ENCODE measurements at places on chromosomes 5 and 9.

DNA sequence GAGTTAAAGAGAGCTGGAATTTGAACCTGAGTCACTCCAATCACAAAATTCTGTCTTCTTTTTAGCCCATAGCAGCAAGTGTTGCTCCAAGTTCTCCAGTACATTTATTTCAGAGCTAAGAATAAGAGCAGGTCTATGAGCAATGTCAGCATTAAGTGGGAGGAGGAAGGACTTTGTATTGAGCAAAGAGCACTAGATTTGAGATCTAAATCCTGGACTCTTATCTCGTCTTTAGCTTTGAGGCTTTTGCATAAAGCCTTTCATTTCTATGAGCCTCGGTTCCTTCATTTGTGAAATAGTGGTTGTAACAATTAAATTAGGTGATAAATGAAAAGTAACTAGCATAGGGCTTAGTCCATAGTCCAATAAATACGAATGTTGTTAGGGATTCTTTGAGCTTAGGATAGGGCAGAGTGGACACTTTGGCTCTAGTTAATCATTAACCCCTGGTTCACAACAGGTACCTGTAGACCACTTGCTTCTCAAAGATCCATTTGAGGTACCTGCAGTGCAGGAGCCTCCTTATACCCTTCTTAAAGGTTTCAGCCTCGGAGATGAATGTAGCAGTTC, 464.1 kb upstream of the KLF4 start:
- DNase-seq: no peak

DNA sequence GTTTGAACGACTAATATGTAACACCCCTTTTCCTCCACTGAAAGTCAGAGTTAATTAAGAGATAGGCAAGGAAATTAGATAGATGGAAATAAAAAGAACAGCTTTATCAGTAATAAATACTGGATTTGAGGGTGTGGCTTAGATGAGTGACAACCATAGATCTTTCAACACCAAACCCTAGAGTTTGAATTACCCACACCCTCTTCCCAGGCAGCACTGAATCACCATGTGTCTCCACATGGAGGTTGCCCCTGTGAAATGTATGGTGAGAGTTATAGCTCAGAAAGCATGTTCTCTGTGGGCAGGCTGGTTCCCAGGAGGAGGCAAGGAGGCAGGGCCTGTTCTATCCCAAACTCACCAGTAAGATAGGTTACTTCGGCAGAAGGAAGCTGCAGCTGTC, 69.7 kb downstream of the TMEM174 start:
- no peak for DNase-seq

GRCh38 chr9:122498883-122499288, 11.7 kb upstream of the OR1J2 start:
- peak; percentile 36 for DNase-seq

DNA sequence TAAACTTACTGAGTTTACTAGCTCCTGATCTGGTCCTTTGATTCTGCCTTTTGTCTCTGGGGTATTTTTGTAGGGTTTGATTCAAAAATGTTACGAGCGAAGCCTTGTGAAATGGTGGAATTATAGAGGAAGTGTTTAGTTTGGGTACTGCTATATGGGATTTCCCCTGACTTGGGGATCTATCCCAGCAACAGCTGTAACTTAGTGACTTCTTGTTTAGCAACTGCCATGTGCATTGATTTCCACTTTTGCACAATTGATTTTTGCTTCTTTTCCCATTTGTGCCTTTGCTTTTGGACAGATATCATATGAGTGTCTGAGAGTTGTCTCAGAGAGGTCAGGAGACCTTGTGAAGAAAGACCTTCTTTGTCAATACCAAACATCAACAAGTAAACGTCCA, 248.5 kb upstream of the DAP start:
- no peak for DNase-seq

- DNase-seq: no peak
Observed at GRCh38 chr5:82699737-82700136, 377.5 kb downstream of the TMEM167A start.

GRCh38 chr5:149485655-149486615, 65.3 kb downstream of the CSNK1A1 start:
- DNase-seq: no peak

GRCh38 chr9:117643288-117643654, 60.9 kb upstream of the TLR4 start:
- DNase-seq: no peak

DNA sequence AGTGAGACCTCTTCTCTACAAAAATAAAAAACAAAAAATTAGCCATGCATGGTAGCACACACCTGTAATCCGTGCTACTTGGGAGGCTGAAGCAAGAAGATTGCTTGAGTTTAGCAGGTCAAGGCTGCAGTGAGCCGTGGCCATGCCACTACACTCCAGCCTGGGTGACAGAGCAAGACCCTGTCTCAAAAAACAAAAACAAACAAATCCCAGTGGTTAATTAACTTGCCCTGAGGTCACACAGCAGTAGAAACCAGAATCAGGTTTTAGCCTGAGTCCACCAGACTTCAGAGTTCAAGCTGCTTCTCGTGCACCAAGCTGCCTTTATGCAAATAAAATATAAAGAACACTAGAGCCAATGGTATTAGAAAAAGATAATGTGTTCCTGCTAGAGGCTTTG, 169.7 kb downstream of the GOLPH3 start:
- no peak for DNase-seq

GRCh38 chr5:78983601-78984438, 1.3 kb downstream of the ARSB start:
- DNase-seq: no peak

DNA sequence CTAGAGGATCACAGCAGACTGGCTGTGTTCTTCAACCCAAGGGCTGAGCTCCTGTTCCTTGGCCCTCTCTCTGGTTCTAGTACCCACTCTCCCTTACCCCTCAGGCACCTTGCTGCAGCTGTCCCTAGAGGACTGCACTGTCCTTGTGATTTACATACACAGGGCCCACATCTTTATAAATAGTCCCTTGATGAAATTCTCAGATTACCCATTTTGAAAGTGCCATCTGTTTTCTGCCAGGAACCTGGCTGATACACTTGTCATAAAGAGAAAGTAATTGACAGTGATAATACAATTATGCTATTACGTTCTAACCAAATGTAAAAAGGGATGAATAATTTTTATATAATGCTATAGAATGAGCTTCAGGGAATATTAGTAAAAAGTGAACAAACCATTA, 16.5 kb upstream of the SPARC start:
- no peak for DNase-seq

DNA sequence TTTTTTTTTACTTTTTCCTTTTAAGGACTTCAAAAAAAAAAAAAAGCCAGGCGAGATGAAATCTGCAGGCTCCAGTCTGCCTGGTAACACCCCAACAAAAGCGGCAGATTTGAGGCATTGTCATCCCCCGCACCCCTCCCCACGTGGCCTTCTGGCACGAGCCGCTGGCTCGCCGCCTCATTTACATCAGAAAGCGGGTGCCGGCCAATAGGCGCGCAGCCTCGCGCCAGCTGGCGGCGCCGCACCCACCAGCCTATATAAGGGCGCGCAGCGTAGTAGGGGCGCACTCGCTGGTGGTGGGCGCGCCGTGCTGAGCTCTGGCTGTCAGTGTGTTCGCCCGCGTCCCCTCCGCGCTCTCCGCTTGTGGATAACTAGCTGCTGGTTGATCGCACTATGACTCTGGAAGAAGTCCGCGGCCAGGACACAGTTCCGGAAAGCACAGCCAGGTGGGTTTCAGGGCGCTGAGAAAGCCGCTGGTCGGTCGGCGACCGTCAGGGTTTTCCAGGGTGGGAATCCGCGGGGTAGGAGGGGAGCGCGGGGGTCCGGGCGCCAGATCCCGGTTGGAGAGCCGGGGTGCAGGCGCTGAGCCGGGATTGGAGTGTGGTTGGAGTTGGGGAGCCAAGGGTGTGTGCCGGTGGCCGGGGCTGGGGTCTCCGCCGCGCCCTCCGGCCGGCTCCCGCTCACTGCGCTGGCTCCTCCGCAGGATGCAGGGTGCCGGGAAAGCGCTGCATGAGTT, at the start of gene GADD45G:
TSS of gene GADD45G (plus strand) at position 284 of the 736 bp plus-strand sequence. CDS start at position 394, 110 bp downstream.
- DNase-seq: peak; percentile 94

GRCh38 chr9:115109486-115109885, 8.5 kb downstream of the TNC start:
- DNase-seq: no peak

DNA sequence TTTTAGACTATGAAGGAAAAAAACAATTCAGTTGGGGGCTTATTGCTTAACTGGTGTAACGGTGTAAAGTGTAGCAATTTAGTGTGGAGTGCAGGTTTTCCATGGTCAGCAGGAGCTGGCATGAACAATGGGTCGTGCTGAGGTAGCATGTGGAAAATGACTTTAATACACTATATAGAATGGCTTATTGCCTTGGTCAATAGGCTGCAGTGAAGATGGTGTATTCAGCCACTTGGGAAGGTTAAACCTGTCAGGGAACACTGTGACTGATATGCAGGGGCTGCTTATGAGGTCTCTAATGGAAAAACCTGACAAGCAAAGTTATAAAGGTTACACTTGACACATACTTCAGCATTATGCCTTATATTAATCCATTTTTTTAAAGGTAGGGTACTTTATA, 764.7 kb upstream of the ARRDC3 start:
- DNase-seq: no peak

DNA sequence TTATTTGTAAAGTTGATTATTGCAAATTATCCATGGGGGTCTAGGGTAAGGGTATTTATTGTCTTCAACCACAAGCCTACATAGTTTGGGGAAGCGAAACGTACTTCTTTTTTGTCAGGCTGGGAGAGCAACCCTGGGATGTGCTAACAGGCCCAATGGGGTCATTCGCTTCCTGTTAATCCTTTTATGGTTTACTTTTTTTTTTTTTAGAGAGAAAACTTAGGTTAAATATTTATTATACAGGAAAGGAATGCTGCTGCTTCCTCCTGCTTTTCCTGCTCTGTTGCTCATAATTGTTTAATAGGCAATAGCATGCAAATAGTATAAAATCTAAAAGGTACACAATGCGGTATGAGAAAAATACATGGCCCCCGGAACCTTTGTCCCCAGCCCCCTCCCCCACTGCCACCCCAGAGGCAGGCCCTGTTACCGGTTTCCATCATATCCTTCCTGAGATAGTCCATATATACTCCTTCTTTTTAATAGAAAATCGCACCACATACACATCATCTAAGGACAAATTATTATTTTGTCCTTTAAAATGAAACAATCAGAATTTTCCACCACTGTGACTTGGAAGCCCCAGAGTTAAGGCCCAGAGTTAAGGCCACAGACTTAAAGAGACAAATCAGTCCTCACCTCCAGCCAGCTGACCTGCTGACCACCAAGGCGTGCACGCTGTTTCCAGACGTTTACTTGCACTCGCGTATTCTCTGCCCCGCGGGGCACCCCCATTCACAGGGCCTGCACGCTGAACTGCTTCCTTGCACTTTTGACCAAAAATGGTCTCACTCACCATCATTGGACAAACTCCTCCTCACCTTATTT, 83.9 kb downstream of the NDFIP1 start:
- DNase-seq: no peak

- no peak for DNase-seq
Observed at GRCh38 chr5:112388739-112389138, 30.3 kb downstream of the EPB41L4A start.

GRCh38 chr9:124293718-124294506, 36.2 kb downstream of the NEK6 start:
- no peak for DNase-seq

- no peak for DNase-seq
Observed at GRCh38 chr5:73994963-73995362, 369.0 kb downstream of the ARHGEF28 start.

DNA sequence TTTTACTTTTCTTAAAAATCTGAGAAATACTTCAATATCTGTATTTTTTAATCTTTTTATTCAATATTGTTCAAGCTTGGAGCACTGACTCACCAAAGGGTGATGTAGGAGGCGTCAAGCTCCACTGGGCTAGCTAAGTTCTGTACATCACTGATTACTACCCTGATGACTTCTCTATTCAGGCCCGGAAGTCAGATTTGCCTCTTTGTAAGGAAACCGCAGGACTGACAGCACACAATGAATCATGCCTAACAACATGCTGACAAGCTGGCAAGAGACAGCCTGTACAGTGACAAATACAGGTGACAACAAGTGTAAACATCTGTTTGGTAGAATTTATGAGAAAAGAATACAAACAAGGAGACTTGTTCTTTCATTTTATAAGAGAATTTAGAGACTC, 627.9 kb upstream of the RORB start:
- DNase-seq: no peak

GRCh38 chr9:7570107-7570720, 229.4 kb downstream of the DMAC1 start:
- DNase-seq: peak; percentile 76

- DNase-seq: no peak
Observed at GRCh38 chr5:175809531-175810121, 61.8 kb upstream of the CPLX2 start.

DNA sequence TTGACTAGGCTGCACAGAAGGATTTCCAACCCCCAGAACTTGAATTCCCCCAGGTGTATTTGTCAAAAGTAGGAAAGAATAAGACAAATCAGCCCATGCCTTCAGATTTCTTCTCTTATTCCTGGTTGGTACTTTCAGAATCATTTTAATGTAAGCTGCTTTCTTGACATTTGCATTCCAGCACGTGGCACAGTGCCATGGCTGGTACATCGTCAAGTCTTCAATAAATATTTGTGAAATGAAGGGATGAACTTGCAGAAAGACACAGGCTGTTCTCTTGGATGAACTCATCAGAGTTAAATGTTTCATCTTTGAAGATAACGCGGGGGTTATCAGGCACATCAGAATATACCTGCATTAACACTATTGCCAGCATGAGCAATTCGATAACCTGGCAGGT, 14.5 kb downstream of the KCNIP1 start:
- no peak for DNase-seq
